Liver (tissue), 10 donors: ENCODE measurements at places on chromosomes 2 and 18.

DNA sequence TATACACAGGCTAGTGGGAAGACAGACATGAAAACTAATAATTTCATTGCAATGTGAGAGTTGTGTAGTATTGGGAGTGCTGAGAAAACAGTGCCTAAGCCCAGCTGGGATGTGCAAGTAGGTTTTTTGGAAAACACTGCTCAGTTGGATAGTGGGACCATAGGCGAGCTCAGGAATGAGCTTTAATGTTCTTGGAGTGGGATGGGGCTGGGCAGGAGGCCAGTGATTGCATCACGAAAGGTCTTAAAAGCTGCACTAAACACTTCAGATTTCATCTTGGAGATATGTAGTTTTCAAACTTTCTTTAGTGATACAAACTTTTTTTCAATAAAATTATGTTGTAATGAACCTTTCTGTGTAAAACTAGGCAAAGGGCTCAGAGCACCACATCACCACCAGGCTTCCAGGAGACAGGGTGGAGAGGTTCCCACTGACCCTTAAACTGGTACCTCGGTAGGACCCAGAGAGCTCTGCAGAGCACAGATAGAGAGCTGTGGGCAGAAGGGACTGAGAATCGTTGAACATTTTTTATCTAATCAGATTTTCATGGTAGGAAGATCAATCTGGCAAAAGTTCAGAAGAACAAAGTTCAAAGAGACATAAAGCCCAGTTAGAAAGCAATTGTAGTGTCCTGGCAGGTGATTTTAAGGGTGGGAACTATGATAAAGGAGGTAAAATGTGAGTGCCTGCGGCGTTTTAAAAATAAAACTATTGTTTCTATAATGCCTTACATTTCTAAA is 176.2 kb downstream of the TRABD2A start:
- DNase-seq = no peak

- DNase-seq = no peak
These were observed 42.2 kb upstream of the EPG5 start for GRCh38 chr18:46009125-46009840.

DNA sequence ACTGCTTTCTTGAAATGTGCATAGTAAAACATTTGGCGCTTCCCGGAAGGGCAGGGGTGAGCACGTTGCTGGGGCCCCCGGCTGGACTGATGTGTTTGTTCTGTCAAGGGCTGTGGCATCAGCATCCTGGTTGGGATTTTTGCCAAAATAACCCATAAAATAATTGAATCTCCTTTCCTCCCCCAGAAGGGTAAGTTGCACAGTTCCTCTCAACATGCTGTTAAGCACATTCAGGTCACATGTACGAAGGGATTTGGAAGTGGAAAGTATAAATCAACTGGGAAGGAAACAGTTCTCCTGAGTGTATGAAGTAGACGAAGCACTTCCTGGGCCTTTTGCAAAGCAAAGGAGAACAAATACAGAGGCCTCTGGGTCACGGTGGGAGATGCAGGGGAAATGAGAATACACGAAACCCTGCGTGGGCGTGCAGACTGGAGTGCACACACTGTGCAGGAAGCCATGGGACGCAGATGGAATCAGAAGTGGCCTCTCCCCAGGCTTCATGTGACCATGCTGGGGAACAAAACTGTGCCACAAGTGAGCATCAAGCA is 183.9 kb downstream of the LPIN1 start:
- DNase-seq = no peak

GRCh38 chr2:119730671-119731177 is 29.0 kb upstream of the PTPN4 start:
- DNase-seq = peak; percentile 28

DNA sequence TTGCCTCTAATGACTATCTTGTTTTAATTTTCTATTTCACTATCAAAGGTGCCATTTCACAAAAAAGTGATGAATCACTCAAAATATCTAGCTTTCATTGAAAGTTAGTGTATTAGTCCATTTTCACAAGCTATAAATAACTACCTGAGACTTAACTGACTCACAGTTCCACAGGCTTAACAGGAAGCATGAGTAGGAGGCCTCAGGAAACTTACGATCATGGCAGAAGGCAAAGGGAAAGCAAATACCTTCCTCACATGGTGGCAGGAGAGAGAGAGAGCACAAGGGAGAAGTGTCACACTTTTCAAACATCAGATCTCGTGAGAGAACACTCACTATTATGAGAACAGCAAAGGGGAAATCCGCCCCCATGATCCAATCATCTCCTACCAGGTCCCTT is 1220.4 kb upstream of the ZEB2 start:
- no peak for DNase-seq
